ENCODE measurements at places on chromosomes 5 and 9.

GRCh38 chr9:7402334-7403027 lies 397.1 kb downstream of the DMAC1 start:
- DNase-seq: no peak

- no peak for DNase-seq
Measured at GRCh38 chr9:99905833-99906402, 536 bp upstream of the STX17 start.

DNA sequence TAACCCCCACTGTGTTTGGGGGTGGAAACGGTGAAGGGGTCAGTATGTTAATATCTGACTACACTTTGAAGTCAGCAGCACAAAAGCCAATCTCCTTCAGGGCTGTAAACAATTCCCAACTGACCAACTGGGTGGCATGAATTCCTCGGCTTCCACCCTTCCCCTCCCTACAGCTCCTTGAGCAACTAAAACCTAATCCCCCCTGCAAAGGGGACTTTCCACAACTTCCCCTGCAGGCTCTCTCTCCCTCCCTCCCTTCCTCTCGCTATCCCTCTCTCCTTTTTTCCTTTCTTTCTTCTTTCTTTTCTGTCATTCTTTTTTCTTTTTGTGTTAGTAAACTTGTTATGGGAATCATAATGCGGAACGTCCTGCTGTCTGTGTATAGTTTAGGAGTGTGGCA lies 65.1 kb upstream of the PTCH1 start:
- DNase-seq: no peak

GRCh38 chr9:8838136-8838535 lies 1038.6 kb upstream of the DMAC1 start:
- no peak for DNase-seq

GRCh38 chr9:113995963-113996362 lies 82.1 kb downstream of the AMBP start:
- DNase-seq: no peak

GRCh38 chr5:67299231-67299735 lies 102.7 kb upstream of the CD180 start:
- DNase-seq: no peak

- DNase-seq: no peak
Measured at GRCh38 chr5:41539454-41539853, 29.1 kb upstream of the PLCXD3 start.

- DNase-seq: no peak
Measured at GRCh38 chr5:136192526-136193321, at the start of gene SMIM32. Gene SMIM32, minus strand, starts transcription at chr5:136193162. Its CDS starts 638 bp downstream, at chr5:136192524.

All from CD4-positive, alpha-beta T cell treated with Interleukin-12 subunit alpha and Interleukin-12 subunit beta, for 1 hour (primary cell).